ENCODE measurements at places on chromosomes 5 and 9.

- no peaks in the 10 kb centered on the region for H3K27me3 ChIP-seq
- H3K27ac ChIP-seq = no peak overlapping the region
- peaks cover 47% of the 10 kb centered on the region for H3K4me1 ChIP-seq
- H3K36me3 ChIP-seq = peaks cover 2% of the 10 kb centered on the region
These were observed 6.0 kb downstream of the KIF2A start for GRCh38 chr5:62312036-62312435.

GRCh38 chr5:52731274-52732027 is 56.3 kb upstream of the ITGA1 start:
- DNase-seq = no peak
- H3K27me3 ChIP-seq = no peaks in the 10 kb centered on the region
- H3K27ac ChIP-seq = no peak overlapping the region
- no peaks in the 10 kb centered on the region for H3K36me3 ChIP-seq
- H3K4me3 ChIP-seq = no peak overlapping the region

DNA sequence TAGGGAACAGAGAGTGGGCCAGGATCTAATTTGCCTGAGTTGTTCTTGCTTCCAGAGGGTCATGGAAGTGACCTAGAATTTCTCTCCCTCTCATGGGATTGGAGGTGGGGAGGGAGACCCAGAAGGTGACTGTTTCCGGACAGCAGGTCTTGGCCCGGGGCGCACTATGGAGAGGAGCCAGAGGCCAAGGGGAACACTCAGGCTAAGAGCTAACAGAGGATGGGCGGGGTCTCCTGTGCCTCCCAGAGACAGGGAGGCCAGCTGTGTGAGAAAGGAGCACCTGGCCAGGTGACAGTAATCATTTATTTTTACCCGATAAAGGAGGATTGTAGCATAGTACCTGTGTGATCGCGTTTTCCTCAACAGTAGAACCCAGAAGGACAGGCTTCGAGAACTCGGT is 50.9 kb upstream of the ANKH start:
- H3K27me3 ChIP-seq = no peaks in the 10 kb centered on the region
- no peak overlapping the region for H3K27ac ChIP-seq
- peaks cover 10% of the 10 kb centered on the region for H3K4me1 ChIP-seq
- no peaks in the 10 kb centered on the region for H3K36me3 ChIP-seq

- no peak for DNase-seq
- H3K27me3 ChIP-seq = no peaks in the 10 kb centered on the region
- no peaks in the 10 kb centered on the region for H3K4me1 ChIP-seq
- H3K27ac ChIP-seq = no peak overlapping the region
- H3K4me3 ChIP-seq = no peak overlapping the region
- H3K36me3 ChIP-seq = no peaks in the 10 kb centered on the region
These were observed 143.0 kb upstream of the RPS23 start for GRCh38 chr5:82421119-82421518.

DNA sequence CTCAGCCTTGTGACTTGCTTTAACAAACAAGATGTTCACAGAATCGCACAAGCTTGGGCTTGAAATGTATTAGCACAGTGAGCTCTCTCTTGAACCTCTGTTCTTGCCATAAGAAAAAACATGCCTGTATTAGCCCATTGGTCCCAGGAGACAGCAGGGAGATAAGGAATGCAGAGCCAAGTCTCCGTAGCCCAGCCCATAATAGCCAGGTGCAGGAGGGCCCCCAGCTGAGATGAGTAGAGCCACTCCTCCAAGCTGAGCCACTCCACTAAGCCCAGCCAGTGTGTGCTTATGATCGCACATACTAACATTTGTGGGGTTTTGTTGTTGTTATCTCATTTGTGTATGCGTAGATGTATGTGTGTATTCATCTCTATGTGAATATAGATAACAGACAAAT is 21.6 kb upstream of the SVEP1 start:
- no peaks in the 10 kb centered on the region for H3K27me3 ChIP-seq
- H3K36me3 ChIP-seq = peaks cover 12% of the 10 kb centered on the region
- DNase-seq = no peak
- H3K4me1 ChIP-seq = peaks cover 4% of the 10 kb centered on the region
- H3K4me3 ChIP-seq = no peak overlapping the region
- H3K27ac ChIP-seq = no peak overlapping the region

DNA sequence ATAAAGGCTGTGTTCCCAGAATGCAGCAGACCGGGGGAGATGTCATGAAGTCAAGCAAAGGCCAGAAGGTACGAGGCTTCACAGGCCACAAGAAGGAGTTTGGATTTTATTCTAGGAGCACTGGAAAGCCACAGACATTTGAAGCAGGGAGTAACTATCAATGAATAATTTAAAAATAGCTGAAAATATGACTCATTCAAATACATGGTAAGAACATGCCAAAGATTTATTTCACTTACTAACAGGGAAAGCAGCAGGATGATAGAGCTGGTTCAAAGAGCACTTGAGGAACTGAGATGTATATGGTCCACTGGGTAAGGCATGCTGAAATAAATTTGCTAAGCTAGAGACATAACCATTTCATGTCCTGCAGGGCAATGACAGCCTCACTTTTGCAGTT is 53.2 kb downstream of the MSX2 start:
- H3K27me3 ChIP-seq = peaks cover 11% of the 10 kb centered on the region
- no peaks in the 10 kb centered on the region for H3K36me3 ChIP-seq
- DNase-seq = no peak
- no peak overlapping the region for H3K4me3 ChIP-seq

- H3K27ac ChIP-seq = no peak overlapping the region
- H3K4me1 ChIP-seq = no peaks in the 10 kb centered on the region
- no peak for DNase-seq
- peaks cover 4% of the 10 kb centered on the region for H3K27me3 ChIP-seq
- H3K36me3 ChIP-seq = no peaks in the 10 kb centered on the region
These were observed 127.0 kb upstream of the GDNF start for GRCh38 chr5:37966871-37967270.

DNA sequence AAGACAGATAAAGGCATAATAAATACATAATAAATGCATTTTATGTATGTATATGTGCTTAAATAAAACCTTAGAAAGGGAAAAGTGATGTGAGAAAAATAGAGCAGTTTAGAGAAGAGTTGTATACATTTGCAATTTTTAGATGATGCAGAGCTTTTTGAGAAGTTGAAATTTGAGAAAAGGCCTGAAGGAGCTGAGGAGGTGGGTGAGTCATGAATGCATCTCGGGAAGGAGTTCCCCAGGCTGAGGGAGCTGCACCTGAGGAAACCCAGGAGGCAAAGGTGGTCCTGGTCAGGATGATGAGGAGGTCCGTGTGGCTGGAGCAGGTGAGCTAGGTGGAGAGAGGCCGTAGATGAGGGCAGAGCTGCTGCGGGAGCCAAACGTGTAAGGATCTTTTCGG is 17.4 kb upstream of the CD180 start:
- no peaks in the 10 kb centered on the region for H3K27me3 ChIP-seq
- H3K36me3 ChIP-seq = no peaks in the 10 kb centered on the region
- H3K27ac ChIP-seq = no peak overlapping the region

- no peaks in the 10 kb centered on the region for H3K36me3 ChIP-seq
- peaks cover 11% of the 10 kb centered on the region for H3K27me3 ChIP-seq
- H3K4me1 ChIP-seq = peaks cover 48% of the 10 kb centered on the region
- H3K4me3 ChIP-seq = peak overlapping the region; percentile 89
- peak overlapping the region; percentile 78 for H3K27ac ChIP-seq
- DNase-seq = peak; percentile 29
These were observed 1.1 kb upstream of the STK10 start for GRCh38 chr5:172188893-172189692.

GRCh38 chr9:119218293-119218692 is 150.9 kb downstream of the BRINP1 start:
- no peak for DNase-seq
- H3K4me3 ChIP-seq = no peak overlapping the region
- no peak overlapping the region for H3K27ac ChIP-seq
- H3K27me3 ChIP-seq = peaks cover 2% of the 10 kb centered on the region

GRCh38 chr5:160463227-160463626 is 41.6 kb downstream of the PTTG1 start:
- peaks cover 12% of the 10 kb centered on the region for H3K4me1 ChIP-seq
- no peak for DNase-seq
- no peak overlapping the region for H3K4me3 ChIP-seq

GRCh38 chr5:7271435-7272084 is 124.4 kb upstream of the ADCY2 start:
- no peaks in the 10 kb centered on the region for H3K4me1 ChIP-seq
- H3K27ac ChIP-seq = no peak overlapping the region
- DNase-seq = no peak
- H3K27me3 ChIP-seq = peaks cover 2% of the 10 kb centered on the region
- no peaks in the 10 kb centered on the region for H3K36me3 ChIP-seq

GRCh38 chr9:76333388-76333787 is 60.8 kb downstream of the RFK start:
- no peak overlapping the region for H3K4me3 ChIP-seq
- no peaks in the 10 kb centered on the region for H3K36me3 ChIP-seq
- H3K27ac ChIP-seq = no peak overlapping the region
- H3K4me1 ChIP-seq = no peaks in the 10 kb centered on the region
- peaks cover 9% of the 10 kb centered on the region for H3K27me3 ChIP-seq

DNA sequence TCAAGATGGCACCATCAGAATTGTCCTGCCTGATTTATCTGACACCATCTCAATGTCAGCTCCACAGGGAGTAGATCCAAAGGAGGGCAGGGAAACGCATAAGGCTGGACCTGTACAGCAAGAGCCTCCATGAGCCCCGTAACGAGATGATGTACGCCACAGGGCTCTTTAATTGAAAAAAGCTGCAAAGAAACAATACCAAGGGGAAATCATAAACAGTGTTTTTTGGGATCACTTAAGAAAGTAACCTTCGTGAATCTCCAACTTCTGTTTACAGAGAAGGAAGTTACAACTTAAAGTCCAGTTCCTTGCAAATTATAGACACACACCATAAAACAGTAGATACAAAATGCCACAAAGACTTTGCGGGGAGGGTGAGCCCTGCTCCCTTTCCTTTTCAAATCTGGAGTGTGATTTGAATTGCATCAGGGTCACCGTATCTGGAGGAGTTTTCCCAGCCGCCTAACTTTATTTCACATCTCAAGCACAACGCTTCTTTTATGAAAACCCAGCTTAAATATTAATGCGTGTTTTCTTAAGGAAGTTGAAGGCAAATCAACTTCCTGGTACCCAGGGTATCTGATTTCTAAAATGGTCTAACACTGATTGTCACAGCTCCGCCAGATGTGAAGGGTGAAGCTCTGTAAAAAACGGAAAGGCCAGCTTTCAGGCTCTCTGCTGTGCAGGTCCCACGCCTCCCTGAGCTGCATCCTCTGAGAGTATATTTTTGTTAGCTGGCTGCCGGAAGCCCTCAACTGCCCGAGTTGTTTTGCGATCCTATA is 88.9 kb downstream of the EBF1 start:
- DNase-seq = no peak
- no peaks in the 10 kb centered on the region for H3K27me3 ChIP-seq
- peak overlapping the region; percentile 86 for H3K27ac ChIP-seq
- peaks cover 4% of the 10 kb centered on the region for H3K36me3 ChIP-seq
- peaks cover 38% of the 10 kb centered on the region for H3K4me1 ChIP-seq

DNA sequence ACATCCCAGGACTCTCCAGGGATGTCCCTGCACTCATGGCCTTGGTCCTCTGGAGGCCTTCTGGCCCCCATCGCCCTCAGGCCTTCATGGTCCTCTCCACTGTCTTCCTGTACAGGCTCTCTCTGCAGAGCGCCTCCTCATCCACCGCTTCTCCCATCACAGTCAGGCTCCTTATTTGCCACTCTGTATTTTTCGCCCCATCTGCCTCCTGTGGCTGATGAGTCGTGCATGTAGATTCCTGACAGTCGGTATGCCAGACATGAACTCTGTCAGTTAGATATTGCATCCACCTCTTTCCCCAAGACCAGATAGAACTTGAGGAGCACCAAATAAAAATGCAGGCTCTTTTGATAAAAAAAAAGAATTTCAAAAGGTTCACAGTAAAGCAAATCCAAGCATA is 362.8 kb downstream of the IRX1 start:
- H3K27ac ChIP-seq = no peak overlapping the region
- no peaks in the 10 kb centered on the region for H3K27me3 ChIP-seq
- no peak overlapping the region for H3K4me3 ChIP-seq
- H3K36me3 ChIP-seq = no peaks in the 10 kb centered on the region
- peaks cover 9% of the 10 kb centered on the region for H3K4me1 ChIP-seq
- no peak for DNase-seq

DNA sequence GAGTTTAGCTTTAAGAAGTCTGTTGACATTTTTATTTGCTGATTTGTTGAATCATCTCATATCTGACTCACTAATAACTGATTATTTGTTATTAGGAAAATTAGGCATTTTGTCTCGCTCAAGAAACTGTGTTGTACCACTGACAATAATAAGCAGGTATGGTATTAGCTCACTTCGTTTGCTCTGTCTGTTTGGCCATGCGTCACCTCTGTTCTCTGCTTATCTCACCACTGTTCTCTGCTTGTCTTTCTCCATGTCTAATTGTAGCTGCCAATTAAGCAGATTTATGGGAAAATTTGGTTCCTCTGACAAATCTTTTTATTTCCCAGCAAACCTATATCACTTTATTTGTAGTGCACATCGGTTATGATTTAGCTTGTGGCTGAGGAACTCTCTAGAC is 138.9 kb downstream of the WDR41 start:
- H3K4me1 ChIP-seq = no peaks in the 10 kb centered on the region
- no peaks in the 10 kb centered on the region for H3K36me3 ChIP-seq
- H3K4me3 ChIP-seq = no peak overlapping the region
- H3K27ac ChIP-seq = no peak overlapping the region

DNA sequence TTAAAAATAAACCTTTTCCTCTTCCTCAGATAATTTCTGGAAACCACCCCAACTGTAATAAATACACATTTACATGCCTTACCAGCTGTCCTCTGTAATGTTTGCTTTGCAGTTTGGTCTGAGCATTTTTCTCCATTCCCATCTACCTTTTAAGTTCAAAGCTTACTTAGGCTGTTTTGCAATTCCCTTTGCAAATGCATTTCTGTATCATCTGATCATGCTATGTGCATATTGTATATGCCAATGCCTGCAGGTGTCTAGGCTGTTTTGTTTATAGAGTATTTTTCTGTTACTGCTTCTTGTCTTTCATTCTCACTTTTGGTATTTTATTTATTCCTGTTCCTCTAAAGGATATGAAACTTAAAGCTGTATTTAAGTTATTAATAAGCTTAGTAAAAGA is 86.3 kb downstream of the SLC44A1 start:
- peaks cover 12% of the 10 kb centered on the region for H3K4me1 ChIP-seq
- H3K36me3 ChIP-seq = no peaks in the 10 kb centered on the region
- H3K27ac ChIP-seq = no peak overlapping the region

DNA sequence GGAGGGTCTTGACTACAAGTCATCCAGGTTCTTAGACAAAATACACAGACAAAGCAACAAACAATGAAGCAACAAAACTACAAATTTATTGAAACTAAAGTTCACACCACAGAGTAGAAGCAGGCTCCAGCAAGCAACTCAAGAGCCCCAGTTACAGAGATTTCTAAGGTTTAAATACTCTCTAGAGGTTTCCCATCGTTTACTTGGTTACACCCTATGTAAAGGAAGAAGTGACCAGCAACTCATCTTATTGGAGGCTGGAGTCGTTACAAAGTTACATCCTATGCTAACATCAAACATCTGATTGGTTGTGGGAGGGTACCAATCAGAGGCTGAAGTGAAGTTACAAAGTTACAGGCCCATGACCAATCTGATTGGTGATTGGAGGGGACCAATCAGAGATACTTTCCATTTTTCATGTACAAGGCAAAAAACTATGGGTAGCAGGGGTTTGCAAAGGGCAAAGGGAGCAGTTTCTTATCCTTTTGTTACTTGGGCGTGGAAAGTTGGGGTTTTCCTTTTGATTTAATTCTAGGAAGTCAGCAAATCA is 2292.6 kb upstream of the C9orf72 start:
- H3K4me1 ChIP-seq = no peaks in the 10 kb centered on the region
- H3K27me3 ChIP-seq = no peaks in the 10 kb centered on the region
- no peaks in the 10 kb centered on the region for H3K36me3 ChIP-seq
- DNase-seq = no peak
- no peak overlapping the region for H3K4me3 ChIP-seq

GRCh38 chr5:150045549-150045948 is 40.8 kb downstream of the CSF1R start:
- H3K27me3 ChIP-seq = no peaks in the 10 kb centered on the region
- DNase-seq = no peak
- peak overlapping the region; percentile 74 for H3K27ac ChIP-seq
- H3K36me3 ChIP-seq = peaks cover 24% of the 10 kb centered on the region
- H3K4me1 ChIP-seq = no peaks in the 10 kb centered on the region
- no peak overlapping the region for H3K4me3 ChIP-seq

Data from neural crest cell (in vitro differentiated cells).